ENCODE measurements at places on chromosomes 7 and 10. TPM values are rescaled to one million over a fixed set of nuclear protein-coding genes. Genes with fewer than 3 reads are reported as not detected.

- DNase-seq: no peak
Observed at GRCh38 chr10:71978476-71978875, 14.3 kb downstream of the CHST3 start.

- DNase-seq: no peak
Observed at GRCh38 chr7:100118388-100119071, 628 bp downstream of the TAF6 start.

GRCh38 chr7:72058579-72058978 is 353.6 kb downstream of the CALN1 start:
- DNase-seq: no peak

DNA sequence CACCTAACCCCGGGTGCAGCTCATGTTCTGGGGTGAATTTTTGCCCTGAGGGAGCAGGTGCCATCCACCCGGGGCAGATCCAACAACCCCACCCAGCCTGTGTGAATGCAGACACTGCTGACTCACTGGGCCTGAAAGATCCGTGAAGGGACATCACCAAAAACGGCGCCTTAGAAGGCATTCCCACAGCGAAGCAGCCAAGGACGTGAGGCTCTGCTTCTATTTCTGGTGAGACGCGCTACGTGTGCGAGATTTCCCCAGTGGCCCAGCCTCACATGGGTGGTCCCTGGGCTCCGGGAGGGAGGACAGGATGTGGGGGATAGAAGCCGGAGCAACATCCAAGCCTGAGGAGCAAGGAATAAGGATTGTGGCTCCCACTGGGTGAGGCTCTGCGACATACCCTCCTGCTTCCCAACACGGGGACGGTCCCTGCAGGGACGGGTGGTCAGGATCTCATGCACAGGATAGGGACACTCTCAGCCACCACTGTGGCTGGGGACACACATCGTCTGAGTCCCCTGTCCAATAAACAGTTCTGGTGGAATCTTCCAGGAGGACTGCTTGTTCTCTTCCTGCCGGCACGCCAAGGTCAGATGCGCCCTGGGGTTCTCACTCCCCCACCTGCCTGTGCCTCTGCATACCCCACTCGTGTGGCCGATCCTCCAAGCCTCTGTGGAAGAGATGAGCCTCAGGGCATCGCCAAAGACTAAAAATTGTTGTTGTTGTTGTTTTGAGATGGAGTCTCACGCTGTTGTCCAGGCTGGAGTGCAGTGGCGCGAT is 70.2 kb downstream of the ZRANB1 start:
- no peak for DNase-seq

DNA sequence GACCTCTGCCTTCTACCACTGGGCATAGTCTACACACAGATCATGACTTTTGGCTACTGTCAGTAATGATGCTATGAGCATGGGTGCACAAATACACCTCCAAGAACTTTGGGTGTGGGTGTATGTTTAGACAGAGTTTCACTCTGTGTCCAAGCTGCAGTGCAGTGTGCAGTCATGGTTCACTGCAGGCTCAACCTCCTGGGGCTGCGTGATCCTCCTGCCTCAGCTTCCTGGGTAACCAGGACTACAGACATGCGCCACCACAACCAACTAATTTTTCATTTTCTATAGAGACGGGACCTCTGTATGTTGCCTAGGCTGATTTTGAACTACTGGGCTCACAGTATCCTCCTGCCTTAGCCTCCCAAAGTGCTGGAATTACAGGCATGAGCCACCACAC is 194.4 kb downstream of the NSUN6 start:
- no peak for DNase-seq

GRCh38 chr7:157263156-157263555 is 73.6 kb upstream of the DNAJB6 start:
- DNase-seq: no peak

DNA sequence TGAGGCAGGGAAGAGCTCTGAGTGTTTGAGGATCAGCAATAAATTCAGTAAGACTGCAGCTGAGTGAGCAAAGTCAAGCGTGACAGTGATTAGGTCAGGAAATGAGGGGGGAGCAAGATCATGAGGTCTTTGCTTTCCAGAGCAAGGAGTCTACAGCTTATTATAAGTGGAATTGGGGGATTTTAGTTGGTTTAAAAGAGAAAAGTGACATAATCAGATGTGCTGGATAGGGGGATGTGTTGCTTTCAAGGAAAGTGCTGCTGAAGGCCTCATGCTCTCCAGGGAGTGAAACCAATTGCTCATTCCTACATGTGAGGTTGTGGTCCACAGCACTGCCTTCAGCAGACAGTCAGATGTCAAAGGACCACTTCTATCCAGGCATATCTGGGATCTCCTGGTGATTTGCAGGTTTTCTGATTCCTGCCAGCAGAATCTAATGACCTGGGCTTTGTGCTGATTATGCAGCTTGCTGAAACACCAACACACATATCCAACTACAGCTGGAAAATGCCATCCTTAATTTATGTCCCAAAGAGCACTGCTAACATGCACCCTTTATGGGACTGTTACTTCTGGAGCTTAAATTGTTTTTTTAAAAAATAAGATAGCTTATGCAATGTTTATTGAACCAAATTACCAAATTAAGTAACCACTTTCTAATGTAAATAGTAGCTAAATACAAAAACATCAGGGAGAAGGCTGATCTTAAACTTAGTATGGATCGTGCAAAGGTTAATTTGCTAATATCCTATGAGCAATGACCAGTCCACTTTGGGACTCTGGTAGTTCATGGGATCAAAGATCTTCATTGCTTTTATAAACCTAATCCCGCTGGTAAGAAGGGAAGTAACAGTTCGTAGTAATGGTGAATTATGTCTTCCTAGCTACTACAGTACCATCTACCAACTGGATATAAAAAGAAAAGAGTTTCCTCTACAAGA is 607.6 kb downstream of the KCNMA1 start:
- no peak for DNase-seq

DNA sequence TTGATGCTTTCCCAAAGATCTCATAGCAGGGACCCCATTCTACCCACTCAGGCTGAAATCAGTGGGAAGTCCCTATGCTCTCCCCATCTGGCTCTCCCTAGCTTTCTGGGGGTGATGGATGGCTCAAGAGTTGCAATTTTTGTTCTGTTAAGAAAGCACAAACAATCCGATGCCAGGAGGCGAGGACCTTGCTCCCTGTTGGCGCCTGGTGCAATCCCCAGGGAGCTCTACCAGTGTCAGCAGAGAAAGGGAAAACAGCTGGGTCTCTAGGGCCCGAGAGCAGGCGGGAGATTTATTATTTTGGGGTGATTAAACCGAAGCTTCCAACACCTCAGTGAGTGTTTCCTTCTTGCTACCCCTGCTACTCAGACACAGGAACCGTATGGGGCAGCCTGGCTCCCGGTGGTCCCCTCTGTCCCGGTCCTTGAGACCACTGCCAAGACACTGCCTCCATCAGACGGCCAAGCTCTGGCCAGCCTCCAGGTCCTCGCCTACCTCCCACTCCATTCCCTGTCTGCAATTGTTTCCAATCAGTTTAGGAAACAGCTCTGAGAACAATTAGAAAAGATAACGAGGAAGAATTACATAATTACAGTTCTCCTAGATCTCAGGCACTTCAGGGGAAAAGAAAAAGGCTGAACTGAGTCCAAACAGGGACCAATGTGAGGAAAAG is 147.9 kb downstream of the PLXNA4 start:
- DNase-seq: no peak

DNA sequence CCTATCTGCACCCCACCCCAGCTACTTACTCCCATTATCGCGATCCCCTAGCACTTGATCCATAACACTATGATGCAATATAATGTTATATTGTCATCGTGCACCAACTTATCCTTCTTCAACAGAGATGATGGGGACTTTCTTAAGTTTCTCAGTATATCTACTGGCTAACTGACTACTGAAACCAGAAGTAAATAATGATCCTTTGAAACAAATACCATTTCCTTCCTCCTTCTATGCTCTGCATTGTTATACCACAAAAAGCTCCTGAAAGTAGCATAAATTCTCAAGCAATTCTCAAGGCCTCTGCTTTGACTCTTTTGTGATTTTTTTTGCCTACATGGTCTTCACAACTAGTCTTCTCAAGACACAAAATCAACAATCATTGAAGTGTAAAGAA is 68.9 kb downstream of the HTR7 start:
- no peak for DNase-seq

Gene C10orf62
- total RNA-seq: not detected

Gene SPAM1
- not detected for total RNA-seq

Gene MSMB
- not detected for total RNA-seq

Gene CTNNA3
- total RNA-seq: not detected

All from glomerular endothelial cell (primary cell).